Activated CD8-positive, alpha-beta T cell treated with anti-CD3 and anti-CD28 coated beads for 36 hours (primary cell): ENCODE measurements at places on chromosomes 11 and 22. TPM values are rescaled to one million over a fixed set of nuclear protein-coding genes. Genes with fewer than 3 reads are reported as not detected.

C11orf97 gene
- total RNA-seq = not detected

CYB5R3 gene
- total RNA-seq = 64.3 TPM

GAB4 gene
- total RNA-seq = not detected

PRG3 gene
- not detected for total RNA-seq

LDHAL6A gene
- not detected for total RNA-seq

CDC42BPG gene
- total RNA-seq = 0.31 TPM

ASRGL1 gene
- 6.7 TPM for total RNA-seq

KCNJ1 gene
- total RNA-seq = not detected

CAPRIN1 gene
- 297 TPM for total RNA-seq

FZD4 gene
- total RNA-seq = 0.16 TPM

MYEOV gene
- not detected for total RNA-seq

LRP5 gene
- 15.3 TPM for total RNA-seq

SYTL2 gene
- total RNA-seq = 11.2 TPM

GAL gene
- total RNA-seq = 3.8 TPM

C11orf86 gene
- total RNA-seq = not detected

P2RY2 gene
- not detected for total RNA-seq

MS4A2 gene
- total RNA-seq = not detected

ARHGEF17 gene
- total RNA-seq = 0.07 TPM

KDM4D gene
- 1.6 TPM for total RNA-seq

ABTB2 gene
- 2.5 TPM for total RNA-seq

TMPRSS13 gene
- total RNA-seq = 4.7 TPM

POU2AF2 gene
- not detected for total RNA-seq

GVQW3 gene
- 4.2 TPM for total RNA-seq

BIK gene
- 3.3 TPM for total RNA-seq

CRELD2 gene
- 28.2 TPM for total RNA-seq

SLC22A6 gene
- total RNA-seq = not detected

LRRC74B gene
- not detected for total RNA-seq

SYCE3 gene
- not detected for total RNA-seq

NRGN gene
- total RNA-seq = 5.7 TPM

AAMDC gene
- 4.9 TPM for total RNA-seq

FAM111B gene
- 18.3 TPM for total RNA-seq

SHANK2 gene
- not detected for total RNA-seq

SORL1 gene
- total RNA-seq = 61.1 TPM

OR51B5 gene
- total RNA-seq = not detected

LGALS1 gene
- 261 TPM for total RNA-seq

TMEM123 gene
- 235 TPM for total RNA-seq

GSTT2 gene
- total RNA-seq = not detected

RAC2 gene
- 717 TPM for total RNA-seq

CCDC89 gene
- 0.36 TPM for total RNA-seq

TPH1 gene
- total RNA-seq = 0.23 TPM

CALCA gene
- total RNA-seq = not detected

RAB36 gene
- 0.20 TPM for total RNA-seq

TRPC6 gene
- total RNA-seq = not detected

OR51G2 gene
- total RNA-seq = not detected

VSIG10L2 gene
- total RNA-seq = not detected

OR2AG1 gene
- not detected for total RNA-seq

TEAD1 gene
- 0.25 TPM for total RNA-seq
